SK-N-SH (cell line): ENCODE measurements at places on chromosomes 5 and 9.

DNA sequence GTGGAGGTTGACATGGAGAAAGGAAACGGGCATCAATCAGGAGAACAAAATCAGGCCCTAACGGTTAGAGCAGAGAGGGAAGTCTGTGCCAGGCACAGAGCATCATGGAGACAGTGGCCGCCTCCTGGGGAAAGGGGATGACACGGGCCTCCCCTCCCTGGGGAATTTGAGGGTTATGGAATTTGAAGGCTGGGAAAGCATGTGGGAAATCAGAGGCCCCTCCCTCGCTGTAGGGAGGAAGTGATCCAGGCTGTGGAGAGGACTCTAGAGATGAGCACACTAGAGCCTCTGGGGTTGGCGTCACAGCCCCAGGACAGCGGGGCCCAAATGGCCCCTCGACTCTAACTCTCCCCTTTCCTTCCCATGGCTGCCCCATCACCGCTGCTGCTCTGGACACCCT is 36.7 kb downstream of the PROP1 start:
- no peak overlapping the region for H3K27ac ChIP-seq
- no peaks in the 10 kb centered on the region for H3K36me3 ChIP-seq
- no peak overlapping the region for H3K4me3 ChIP-seq
- H3K4me1 ChIP-seq: no peaks in the 10 kb centered on the region
- no peak for DNase-seq

DNA sequence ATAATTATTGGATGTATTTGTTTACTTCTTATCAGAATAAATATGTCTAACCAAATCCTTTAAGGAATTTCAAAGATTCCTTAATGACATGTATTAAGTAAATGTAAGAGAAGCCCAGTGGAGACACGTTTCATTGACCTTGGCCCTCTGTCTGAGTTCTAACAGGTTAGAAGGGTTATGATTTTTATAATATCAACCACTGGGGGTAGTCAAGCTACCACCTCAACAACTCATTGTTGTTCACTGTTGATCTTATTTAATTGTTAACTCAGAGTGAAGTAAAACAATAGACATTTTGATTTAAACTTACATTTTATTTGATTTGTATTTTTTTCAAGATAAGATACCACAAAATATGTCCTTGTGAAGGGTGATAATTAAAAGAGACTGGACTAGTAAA is 499.2 kb upstream of the COX7C start:
- no peak overlapping the region for H3K27ac ChIP-seq
- no peaks in the 10 kb centered on the region for H3K4me1 ChIP-seq
- no peaks in the 10 kb centered on the region for H3K36me3 ChIP-seq
- no peak overlapping the region for H3K4me3 ChIP-seq

GRCh38 chr5:111386832-111387162 is 125.5 kb downstream of the STARD4 start:
- H3K27me3 ChIP-seq: no peaks in the 10 kb centered on the region
- DNase-seq: no peak
- peaks cover 18% of the 10 kb centered on the region; the same call in 1 of the 2 replicates for H3K4me1 ChIP-seq
- no peak overlapping the region for H3K4me3 ChIP-seq
- peak overlapping the region; percentile 40 for H3K27ac ChIP-seq
- no peaks in the 10 kb centered on the region for H3K36me3 ChIP-seq

GRCh38 chr5:72351376-72351775 is 31.2 kb downstream of the PTCD2 start:
- peaks cover 16% of the 10 kb centered on the region for H3K4me1 ChIP-seq
- no peak overlapping the region for H3K4me3 ChIP-seq
- H3K27me3 ChIP-seq: no peaks in the 10 kb centered on the region
- peaks cover 3% of the 10 kb centered on the region for H3K36me3 ChIP-seq
- H3K27ac ChIP-seq: no peak overlapping the region

GRCh38 chr9:75490326-75490725 is 400.1 kb upstream of the PCSK5 start:
- H3K36me3 ChIP-seq: no peaks in the 10 kb centered on the region
- no peak for DNase-seq
- H3K27ac ChIP-seq: no peak overlapping the region
- H3K27me3 ChIP-seq: no peaks in the 10 kb centered on the region
- H3K4me1 ChIP-seq: no peaks in the 10 kb centered on the region

DNA sequence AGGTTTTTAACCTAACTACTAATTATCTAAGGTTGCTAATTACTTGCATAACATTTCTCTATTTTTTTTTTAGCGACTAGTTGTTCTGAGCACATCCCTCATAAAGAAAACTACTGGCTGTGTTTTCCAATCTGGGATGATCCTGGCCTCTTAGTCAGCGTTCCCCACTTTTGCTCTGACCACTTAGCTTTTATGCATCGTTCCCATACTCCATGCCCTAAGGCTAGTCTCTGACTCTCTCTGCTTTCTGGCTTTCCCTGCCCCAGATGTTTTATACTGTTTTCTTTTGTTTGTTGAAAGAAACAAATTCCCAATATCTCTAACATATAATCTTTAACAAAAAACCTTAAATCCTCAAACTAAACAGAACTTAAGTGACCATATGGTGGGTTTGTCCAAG is 217.9 kb downstream of the SPATA31D1 start:
- H3K27me3 ChIP-seq: no peaks in the 10 kb centered on the region
- H3K4me1 ChIP-seq: no peaks in the 10 kb centered on the region
- H3K27ac ChIP-seq: no peak overlapping the region

DNA sequence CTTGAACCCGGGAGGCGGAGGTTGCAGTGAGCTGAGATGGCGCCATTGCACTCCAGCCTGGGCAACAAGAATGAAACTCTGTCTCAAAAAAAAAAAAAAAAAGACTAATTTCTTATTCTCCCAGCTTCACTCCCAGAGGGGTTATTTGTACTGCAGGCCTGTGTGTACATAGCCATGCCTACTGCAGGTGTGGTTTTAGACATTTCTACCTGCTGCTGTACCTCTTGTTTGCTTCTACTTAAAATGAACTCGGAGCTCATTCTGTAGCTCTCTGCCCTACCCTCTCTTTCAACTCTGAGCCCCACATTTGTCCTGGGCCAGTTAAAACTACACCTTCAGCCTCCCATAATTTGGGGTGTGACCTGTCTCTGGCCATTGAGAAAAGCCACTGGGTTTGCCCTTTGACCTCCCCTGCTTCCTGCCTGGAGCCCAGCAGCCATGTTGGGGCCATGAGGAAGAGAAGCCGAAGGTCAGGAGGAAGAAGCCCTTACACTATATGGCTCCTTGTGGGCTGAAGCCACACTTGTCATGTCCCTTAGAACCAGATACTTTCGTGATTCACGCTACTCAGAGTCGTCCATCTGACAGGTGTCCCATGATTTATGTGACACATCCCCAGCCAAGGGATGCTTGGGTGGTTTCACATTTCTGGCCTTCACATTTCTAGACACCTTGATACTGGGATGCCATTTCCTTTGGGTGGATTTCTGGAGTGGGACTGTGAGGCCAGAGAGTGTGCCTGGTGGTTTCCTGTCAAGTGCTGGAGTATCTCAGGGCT is 9.4 kb upstream of the CARD19 start:
- H3K27me3 ChIP-seq: no peaks in the 10 kb centered on the region
- no peak overlapping the region for H3K4me3 ChIP-seq
- DNase-seq: no peak
- H3K36me3 ChIP-seq: no peaks in the 10 kb centered on the region
- H3K27ac ChIP-seq: no peak overlapping the region

GRCh38 chr5:91417219-91417618 is 34.1 kb upstream of the ARRDC3 start:
- DNase-seq: no peak
- H3K4me1 ChIP-seq: no peaks in the 10 kb centered on the region; the same call in 1 of the 2 replicates
- H3K36me3 ChIP-seq: no peaks in the 10 kb centered on the region
- H3K27me3 ChIP-seq: no peaks in the 10 kb centered on the region
